ENCODE measurements at places on chromosomes 6 and 20. TPM values are rescaled to one million over a fixed set of nuclear protein-coding genes. Genes with fewer than 3 reads are reported as not detected.

DNA sequence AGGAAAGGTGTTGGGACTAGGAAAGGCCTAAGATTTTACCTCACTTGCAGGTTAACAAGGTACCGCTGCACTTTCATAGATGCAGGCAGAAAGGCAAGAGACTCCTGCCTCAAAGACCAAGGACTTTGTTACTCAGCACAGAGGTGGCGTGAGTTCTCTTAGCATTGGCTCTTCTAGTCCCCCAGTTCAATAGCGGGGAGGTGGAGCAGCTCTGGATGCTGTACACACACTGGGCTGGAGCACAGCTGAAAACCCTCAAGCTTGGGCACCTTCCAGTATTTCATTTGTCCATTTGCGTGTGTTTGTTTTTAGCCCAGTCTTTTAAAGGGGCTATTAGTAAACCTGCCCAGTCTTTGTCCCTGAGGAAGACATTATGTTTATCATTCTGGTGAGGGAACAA lies 345.2 kb downstream of the FARS2 start:
- no peak for DNase-seq

GRCh38 chr6:85285114-85285513 lies 164.8 kb upstream of the NT5E start:
- no peak for DNase-seq

- DNase-seq, result no peak
These were observed 1.0 kb upstream of the RIPOR2 start for GRCh38 chr6:24936641-24937317.

DNA sequence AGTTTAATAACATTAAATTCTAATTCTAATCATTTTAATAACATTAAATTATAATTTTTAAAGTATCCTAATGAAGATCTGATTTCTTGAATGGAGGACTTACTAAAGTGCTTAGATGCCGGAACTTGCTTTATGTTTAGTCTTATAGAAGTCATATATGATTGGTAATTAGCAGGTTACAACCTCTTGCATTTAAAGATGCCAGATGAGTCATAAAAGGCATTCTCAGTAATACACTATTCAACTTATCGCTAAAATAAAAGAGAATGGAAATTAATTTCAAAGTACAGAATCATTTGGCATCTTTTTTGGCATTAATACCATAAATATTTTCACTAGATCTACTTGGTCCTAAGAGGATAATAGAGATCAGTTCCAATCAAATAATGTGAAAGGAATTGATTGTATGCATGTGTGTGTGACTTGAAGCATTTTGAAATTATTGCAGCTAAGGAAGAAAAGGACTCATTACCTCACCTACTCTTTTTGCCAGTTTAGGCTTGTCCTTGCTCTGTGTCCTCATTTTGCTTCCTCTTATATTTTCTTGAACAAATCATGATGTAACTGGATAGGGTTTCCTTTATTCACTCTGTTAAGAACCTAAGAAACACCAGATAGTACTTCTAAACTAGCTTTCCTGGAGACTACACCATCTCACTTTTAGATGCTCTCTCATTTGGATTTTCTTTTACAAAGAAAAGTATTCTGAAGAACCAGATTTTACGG lies 2.7 kb downstream of the COL21A1 start:
- DNase-seq, result no peak

DNA sequence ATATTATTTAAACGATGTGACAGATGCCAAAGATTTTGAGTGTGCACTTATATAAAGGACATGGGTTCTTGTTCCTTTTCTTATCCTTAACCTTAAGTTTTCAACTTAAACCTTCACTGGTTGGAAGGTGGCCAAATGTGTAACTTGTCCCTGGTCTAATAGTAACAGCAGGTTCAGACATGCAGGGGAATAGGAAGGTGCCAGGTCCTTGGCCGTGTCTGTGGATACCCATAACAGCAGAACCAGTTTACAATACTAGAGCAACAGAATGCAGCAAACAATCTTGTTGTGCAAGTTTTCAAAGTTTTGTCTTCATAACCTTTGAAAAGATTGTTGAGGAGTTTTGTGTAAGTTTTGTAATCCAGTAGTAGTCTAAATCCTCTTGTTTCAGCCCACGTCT lies 4.4 kb downstream of the MYB start:
- DNase-seq, result no peak

GRCh38 chr20:41214202-41214601 lies 76.9 kb downstream of the PLCG1 start:
- DNase-seq, result no peak

DNA sequence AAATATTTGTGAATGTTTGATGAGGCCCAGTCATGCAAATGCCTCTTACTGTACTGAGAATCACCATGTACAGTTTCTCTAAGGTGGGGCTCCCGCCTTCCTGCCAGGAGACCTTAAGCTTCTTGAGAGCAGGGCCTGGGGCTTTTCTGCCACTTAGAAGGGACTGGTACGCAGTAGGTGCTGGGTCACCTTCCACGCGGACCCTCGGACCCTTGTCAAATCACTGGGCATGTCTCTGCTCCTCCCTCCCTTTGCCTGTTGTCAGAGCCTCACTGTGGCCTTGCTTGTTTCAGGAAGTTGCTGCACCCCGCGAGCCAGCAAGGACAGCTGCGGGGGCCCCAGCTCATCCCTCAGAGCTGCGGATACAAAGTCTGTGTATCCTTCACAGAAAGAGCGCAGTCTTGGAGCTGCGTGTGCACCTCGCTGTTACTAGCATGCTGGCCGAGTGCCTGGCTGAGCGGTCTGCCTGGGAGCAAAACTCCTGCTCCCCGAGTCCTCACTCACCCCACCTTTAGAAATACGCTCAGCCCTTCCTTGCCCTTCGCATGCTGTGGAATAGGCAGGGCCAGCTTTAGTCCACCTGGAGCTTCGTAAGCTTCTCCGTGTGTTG lies 30.7 kb upstream of the IRF4 start:
- no peak for DNase-seq

DNA sequence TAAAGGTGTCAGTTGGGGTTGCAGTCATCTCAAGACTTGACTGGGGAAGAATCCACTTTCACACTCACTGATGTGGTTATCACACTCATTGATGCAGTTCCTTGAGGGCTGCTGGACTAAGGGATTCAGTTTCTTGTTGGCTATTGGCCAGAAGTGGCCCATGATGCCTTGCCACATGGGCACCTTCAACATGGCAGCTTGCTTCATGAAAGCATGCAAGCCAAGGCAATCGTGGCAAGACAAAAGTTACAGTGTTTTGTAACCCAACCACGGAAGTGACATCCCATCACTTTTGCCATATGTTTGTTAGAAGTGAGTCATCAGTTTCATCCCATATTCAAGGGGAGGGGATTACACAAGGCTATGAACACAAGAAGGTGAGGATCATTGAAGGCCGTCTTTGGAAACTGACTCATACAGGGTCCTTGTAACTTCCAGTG lies 3.8 kb upstream of the RANBP9 start:
- DNase-seq, result no peak

- DNase-seq, result no peak
These were observed 38.0 kb downstream of the HMGCLL1 start for GRCh38 chr6:55541024-55541423.

GRCh38 chr20:9246731-9247130 lies 177.8 kb downstream of the PLCB4 start:
- DNase-seq, result no peak

DNA sequence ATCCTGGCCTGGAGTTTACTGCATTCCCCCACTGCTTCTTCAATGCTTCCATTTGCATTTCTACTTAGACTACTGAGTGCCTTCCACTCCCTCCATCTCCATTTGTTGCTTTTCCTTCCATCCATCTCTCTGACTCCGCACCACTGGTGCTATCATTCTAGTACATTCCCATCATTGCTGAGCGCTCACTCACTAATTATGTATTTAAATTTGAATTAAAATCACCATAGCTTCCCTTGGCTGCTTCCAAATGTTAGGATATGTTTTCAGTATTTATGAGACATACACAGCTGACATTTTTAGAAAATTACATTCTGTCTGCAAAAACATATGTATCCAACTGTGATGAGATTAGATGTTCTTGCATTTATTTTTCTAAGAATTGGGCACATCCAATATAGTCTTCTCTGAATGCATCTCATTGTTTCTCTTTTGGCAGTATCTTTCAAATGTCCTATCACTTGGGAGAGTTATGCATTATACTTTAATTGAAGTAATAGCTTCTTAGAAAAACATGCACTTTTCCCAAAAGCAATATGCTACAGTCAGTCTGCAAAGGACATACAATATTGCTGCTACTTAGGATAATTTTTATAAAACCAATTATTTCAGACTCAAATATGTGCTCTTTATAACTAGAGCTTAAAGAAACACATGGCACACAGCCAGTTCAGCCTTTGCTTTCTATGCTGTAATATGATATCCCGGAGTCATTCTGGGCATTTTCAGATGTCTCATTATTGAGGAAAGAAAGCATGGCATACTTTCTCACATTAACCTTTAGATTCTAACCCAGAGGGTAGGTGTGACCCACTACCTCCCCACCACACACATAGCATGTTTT lies 12.1 kb upstream of the COL21A1 start:
- no peak for DNase-seq

DNA sequence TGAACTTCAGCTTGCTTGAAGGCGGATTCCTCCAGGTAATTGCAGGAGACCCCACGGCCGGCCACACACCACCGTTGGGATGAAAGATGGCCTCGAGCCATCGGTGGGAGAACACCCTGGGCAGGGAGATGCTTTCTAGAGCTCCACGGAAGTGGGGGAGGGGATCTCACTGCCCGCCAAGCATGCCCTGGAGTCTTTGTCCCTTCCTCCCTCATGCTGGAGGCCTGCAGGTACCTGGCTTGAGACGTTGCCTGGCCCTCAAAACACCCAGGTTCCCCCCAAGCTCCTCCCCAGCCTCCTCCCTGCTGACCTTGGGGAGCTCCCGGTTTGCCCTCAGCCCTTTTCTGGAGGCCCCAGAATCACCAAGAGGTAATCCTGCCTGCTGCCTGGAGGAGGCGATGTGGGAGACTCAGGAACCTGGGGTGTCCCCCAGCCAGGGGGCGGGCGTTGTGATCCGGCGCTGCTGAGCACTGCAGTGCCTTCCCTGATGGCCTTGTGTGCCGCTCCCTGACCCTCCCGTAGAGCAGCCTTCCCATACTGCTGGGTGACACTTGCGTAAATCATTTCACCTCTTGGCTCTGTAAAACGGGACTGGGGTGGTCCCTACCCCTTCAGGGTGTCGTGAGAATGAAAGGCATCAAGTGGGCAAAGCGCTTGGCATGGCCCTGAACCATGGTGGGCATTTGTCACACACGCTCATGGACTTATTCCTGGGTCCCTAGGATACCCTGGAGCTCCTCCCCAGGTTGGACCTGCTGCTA lies 91.4 kb downstream of the CEBPB start:
- DNase-seq, result no peak

GRCh38 chr6:28587746-28588075 lies 62.0 kb downstream of the GPX5 start:
- no peak for DNase-seq

DNA sequence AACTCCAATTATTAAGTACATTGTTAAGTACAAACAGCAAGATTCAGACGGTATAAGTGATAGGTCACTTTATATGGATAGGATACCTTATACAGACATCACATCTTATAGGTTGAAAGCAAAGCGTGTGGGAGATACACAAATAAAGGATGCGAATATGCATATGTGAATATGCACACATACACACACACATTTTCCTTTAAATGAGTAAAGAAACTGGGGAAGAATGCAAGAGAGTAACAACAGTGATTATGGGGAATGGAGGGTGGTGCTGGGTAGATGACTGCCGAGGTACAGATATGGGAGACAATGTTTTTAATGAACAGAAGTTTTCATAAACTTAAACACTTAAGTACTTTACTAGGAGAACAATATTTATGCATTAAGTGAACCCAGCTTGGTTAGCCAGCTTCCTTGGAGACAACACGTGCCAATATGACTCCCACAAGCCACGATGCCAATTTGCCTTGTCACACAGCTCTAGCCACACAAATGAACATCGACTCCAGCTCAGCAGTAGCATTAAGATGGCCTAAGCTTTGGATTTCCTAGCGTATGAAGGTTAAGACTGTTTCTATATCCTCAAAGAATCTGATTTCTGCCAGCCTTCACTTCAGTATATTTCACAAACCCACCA lies 96.6 kb downstream of the EPB41L2 start:
- DNase-seq, result no peak

DNA sequence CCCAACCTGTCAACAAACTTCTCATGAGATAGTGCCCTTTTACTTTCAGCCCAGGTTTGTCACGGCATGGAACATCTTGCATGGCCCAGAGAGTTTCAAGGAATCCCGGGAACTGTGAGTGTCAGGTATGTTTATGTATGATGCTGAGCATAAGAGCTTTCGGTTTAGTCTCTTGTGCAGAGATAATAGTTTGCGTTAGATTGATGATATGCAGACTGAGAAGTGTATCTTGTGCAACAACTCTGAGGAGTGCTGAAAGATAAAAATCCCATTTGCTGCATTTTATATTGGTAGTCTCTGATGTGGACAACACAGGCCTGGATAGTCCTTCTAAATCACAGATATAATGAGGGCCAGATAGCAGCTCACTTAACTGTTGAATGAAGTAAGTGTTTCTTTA lies 99.0 kb downstream of the TBX18 start:
- DNase-seq, result no peak

GRCh38 chr6:15249371-15250019 lies 3.6 kb downstream of the JARID2 start:
- no peak for DNase-seq

DNA sequence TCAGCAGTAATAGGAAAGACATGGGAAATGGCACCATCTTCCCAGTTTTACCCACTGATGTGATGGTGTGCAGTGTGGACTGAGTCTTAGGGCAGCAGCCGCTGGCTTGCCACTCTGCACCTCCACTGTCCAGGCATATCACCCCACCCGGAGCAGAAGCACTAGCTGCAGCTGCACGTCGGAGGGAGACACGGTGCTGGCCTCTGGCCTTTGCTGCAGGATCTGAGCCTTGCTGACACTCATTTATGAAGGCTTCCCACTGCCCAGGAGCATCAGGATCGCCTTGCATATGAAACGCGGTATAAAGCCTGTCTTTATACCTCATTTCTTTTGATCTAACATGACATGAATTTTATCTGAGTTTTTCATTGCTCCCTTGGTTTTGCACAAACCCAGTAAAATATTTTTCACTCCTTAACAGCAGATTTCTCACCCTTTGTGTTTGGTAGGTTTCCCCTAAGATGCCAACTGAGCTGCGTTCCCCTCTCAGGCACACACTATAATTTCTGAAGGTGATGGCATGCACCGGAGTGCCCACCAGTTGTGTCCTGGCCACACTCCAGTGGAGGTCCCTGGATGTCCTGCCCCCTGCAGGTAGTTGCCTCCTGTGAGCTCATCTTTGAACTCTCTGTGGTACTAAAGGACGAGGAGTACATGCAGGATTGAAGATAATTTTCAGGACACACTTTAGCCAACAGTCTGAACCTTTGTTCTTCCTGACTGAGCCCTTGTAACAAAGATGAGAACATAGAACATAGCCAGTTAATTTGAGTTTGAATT lies 9.0 kb upstream of the EXOC2 start:
- DNase-seq, result no peak

The SLC32A1 gene
- total RNA-seq, result not detected

The HLA-DPB1 gene
- 25.1 TPM for total RNA-seq

The PRELID3B gene
- total RNA-seq, result 141 TPM

The OR12D3 gene
- not detected for total RNA-seq

The OTOR gene
- total RNA-seq, result not detected

The TNFAIP3 gene
- 267 TPM for total RNA-seq
